ENCODE measurements at places on chromosomes 1 and 21.

GRCh38 chr1:22236166-22236565 is 93.3 kb upstream of the WNT4 start:
- no peak for DNase-seq

GRCh38 chr1:54178296-54179070 is 21.3 kb downstream of the CYB5RL start:
- no peak for DNase-seq

DNA sequence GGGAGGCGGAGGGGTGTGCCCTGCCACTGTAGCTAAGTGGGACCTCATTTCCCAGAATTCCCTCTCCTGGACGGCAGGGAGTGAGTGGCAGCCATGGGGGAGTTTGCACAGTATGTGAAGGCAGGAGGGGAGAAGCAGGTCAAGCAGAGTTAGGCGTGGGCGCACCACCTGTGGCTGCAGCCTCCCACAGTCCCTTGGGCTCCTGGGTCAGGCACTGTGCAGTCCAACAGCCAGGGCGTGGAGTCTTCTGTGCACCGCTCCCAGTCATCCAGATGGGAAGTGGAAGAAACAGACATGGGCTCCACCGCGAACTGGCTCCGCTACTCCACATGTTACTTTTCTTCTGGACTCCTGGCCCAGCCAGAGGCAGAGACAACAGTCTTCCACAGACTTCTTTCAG is 85.4 kb upstream of the TIAM1 start:
- no peak for DNase-seq

DNA sequence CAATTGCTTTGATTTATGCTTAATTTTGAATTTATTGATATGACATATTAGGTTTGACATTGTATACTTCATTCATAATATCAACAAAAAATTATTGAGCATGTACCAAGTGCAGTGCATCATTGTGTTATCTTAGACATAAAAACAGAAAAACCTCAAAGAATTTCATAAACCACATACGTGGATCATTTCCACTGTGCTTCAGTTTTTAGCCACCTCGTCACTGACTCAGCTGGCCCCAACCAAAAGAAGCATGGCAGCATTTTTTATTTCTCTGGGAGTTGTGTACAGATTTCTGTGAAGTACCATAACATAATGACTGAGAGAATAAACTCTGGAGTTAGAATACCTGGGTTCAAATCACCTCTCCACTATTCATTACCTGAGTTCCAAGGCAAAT is 95.6 kb upstream of the C1orf87 start:
- no peak for DNase-seq

DNA sequence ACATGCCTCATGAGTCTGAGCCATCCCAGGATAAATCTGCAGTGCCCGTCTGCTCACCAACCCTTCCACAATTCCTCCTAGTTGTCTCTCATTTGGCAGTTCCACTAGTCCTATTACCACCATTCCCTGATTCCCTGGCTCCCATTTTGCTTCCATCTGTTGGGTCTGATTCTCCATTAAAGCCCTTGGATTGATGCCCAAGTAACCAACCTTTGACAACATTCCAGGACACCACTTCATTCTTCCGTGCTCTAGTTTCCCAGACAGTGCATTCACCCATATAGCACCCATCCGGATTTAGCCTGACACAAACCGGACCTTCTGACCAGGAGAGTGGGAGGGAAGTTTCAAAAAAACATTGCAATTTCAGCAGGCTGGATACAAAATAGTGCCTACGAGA is 189.4 kb upstream of the PALMD start:
- DNase-seq, result peak; percentile 42

DNA sequence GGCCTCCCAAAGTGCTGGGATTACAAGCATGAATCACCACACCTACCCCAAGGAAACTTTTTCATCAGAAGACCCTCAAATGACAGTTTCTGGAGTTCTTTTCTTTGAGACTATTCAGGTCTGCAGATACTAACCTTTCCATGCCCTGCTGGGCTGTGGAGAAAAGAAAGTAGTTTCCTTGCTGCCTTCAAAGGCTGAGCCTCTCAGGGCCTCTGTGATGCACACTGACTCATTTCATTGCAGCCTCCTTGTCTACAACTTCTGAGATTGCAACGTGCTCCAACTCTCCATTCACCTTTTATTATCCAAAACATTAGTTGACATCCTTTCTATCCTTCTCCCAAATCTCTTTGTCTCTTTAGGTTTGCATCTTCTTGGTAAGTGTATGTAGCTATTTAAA is 8.8 kb upstream of the SAMSN1 start:
- no peak for DNase-seq

Measured in dorsolateral prefrontal cortex (tissue), 122 donors.